ENCODE measurements at places on chromosomes 13 and 19. TPM values are rescaled to one million over a fixed set of nuclear protein-coding genes. Genes with fewer than 3 reads are reported as not detected.

- peaks cover 32% of the 10 kb centered on the region for H3K4me1 ChIP-seq
- H3K27ac ChIP-seq: no peak overlapping the region
- H3K36me3 ChIP-seq: no peaks in the 10 kb centered on the region
- H3K4me3 ChIP-seq: no peak overlapping the region
- peaks cover 37% of the 10 kb centered on the region for H3K27me3 ChIP-seq
- DNase-seq: no peak
These were observed 10.4 kb upstream of the NANOS3 start for GRCh38 chr19:13866463-13867046.

GRCh38 chr13:27137759-27138158, 33.9 kb downstream of the USP12 start:
- no peaks in the 10 kb centered on the region for H3K36me3 ChIP-seq
- DNase-seq: no peak
- H3K27me3 ChIP-seq: no peaks in the 10 kb centered on the region
- H3K4me3 ChIP-seq: no peak overlapping the region
- H3K4me1 ChIP-seq: peaks cover 5% of the 10 kb centered on the region

DNA sequence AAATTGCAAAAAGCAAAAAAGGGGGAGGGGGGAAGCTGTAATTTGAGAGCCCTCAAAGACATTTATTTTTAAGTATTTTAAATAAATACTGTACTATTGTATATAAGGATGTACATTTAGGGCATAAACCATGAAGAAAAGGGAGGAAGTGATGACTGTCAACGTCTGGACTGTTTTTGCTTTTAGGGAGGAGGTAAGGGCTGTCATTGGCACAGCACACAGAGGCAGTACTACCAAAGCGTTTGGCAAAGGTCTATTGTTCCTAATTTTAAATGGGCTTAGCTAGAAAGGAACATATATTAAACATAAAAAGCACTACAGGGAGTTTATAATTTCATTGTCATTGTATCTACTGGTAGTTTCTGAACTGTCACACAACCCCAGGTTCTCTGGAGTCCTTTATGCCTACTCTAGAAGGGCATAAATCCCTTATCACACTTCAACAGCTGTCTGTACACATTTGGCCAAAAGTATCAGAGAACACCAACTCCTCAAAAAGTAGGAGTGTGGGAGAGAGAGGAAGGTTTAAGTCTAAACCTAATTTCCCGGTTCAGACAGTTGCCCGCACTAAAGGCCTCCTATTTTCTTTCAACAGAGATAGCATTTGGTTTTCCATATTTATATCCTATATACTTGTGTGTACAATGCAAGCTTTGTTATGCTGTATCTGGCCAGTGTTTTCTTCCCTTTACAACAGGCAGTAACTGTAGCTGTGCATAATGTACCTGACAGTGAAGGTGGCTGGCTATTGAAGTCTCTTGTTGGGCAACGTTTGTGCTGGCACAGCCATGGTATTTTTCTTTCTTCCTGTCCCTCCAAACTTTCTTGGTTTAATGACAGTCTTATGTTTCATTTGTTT, 406.2 kb downstream of the KLF5 start:
- H3K27me3 ChIP-seq: no peaks in the 10 kb centered on the region
- no peak overlapping the region for H3K27ac ChIP-seq
- no peaks in the 10 kb centered on the region for H3K4me1 ChIP-seq
- no peaks in the 10 kb centered on the region for H3K36me3 ChIP-seq
- H3K4me3 ChIP-seq: no peak overlapping the region

The SYNGR4 gene
- total RNA-seq: not detected

The PLPPR2 gene
- 8.2 TPM for total RNA-seq

All from CD4-positive, alpha-beta T cell (primary cell).